ENCODE measurements at places on chromosomes 7 and 10.

- no peak for DNase-seq
These were observed 58.8 kb upstream of the LANCL2 start for GRCh38 chr7:55306331-55306730.

DNA sequence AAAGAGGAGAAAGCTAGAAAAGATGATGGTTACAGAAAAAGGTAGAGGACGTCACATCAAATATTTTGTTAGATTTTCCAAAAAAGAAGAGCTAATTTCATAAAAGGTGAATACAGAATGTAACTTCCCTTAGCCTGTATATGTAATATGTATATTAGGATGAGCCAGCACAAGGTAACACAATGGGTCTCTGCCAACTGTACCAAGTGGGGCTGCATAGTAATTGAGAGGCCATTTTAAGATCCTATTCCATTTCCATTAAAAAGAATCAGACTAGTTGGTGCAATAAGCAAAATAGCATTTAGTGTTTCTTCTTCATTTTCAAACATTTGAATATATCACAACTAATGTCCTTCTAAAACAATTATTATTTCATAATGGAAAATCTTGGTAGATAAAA lies 134.6 kb downstream of the SEMA3A start:
- no peak for DNase-seq

DNA sequence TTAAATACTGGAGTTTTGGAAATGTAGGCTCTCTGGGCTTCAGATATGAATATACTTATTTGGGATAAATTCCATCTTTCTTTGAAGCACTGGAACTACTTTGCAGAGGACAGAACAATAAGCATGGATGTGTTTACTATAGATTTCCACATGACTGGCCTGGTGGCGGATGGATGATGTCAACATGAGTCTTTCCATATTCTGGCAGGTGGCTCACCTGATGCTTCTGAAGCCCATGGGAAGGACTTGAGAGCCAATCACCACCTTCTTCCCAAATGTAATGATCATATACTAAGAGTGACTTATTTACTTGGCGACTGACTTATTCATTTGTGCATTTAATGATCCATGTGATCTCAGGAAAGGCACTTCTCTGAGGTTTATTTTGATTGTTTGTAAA lies 110.5 kb downstream of the FANK1 start:
- no peak for DNase-seq

DNA sequence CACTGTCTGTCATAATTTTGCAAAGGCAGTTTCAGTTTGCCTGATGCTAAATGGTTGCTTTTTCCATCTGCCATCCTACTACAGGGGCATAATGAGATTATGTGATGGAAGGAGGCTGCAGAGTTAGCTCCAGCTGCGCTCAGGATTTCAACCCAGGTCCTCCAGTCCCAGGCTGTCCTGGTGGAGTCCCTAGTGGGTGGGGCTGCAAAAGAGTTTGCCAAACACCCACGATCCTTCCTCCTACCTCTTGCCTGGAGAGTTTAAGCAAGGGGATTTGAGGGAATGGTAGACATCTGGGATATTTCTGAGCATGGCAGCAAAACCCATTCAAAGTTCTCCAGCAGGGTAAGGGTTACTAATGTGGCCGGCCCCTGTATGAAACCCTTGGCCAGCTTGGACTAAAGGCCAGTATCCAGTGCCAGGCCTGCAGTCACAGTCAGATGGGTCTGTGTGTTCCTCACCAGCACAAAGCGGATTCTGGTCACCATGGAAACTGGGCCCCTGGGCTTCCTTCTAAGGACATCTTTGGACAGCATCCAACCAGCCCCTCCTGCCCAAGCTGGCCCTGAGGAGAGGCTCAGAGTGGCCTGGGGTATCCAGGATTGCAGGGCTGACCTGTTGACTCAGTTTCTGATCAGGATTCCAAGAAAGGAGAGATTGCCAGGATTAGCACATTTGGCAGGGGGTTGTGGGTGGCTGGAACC lies 42.7 kb upstream of the CHST3 start:
- no peak for DNase-seq
